ENCODE measurements at places on chromosomes 4 and X.

DNA sequence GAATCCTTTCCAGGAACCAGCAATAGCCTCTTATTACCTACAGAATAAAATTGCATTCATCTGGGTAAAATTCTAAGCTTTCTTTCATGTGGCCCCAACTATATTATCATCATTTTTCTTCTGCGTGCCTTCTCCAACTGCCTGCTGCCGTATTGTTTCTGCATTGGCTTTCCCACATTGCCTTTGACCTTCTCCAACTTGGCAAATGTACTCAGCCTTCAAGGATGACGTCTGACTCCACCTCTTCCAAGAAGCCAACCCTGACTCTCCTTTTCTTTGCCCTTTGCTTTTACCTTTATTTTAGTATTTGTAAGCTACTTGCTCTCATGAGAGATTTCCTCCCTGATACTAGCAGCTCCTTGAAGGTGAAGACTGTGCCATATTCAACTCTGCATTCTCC, 200.4 kb upstream of the FAM9B start:
- no peak for ATAC-seq

GRCh38 chrX:154026136-154027021, 6.7 kb upstream of the IRAK1 start:
- no peak for ATAC-seq

- peak; percentile 50 for ATAC-seq
Observed at GRCh38 chr4:118337954-118338353, 14.8 kb downstream of the PRSS12 start.

DNA sequence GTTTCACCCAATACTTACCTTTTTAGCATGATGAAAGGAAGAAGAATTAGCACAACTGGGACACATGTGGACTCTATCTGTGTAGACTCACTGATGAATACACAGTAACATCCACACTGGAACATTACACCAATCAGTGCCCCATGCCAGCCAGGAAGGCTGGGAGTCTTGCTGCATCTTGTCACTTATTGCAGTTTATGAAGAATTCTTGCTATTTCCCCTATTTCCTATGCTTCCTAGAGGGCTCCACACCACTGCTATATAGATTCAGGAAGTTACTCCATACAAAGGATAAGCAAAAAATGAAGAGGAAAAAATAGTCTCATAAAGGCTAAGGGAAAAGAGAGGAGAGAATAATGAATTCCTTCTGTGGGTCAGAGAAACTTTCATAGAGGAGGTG, 201.0 kb downstream of the CAMK2D start:
- ATAC-seq, result peak; percentile 42

DNA sequence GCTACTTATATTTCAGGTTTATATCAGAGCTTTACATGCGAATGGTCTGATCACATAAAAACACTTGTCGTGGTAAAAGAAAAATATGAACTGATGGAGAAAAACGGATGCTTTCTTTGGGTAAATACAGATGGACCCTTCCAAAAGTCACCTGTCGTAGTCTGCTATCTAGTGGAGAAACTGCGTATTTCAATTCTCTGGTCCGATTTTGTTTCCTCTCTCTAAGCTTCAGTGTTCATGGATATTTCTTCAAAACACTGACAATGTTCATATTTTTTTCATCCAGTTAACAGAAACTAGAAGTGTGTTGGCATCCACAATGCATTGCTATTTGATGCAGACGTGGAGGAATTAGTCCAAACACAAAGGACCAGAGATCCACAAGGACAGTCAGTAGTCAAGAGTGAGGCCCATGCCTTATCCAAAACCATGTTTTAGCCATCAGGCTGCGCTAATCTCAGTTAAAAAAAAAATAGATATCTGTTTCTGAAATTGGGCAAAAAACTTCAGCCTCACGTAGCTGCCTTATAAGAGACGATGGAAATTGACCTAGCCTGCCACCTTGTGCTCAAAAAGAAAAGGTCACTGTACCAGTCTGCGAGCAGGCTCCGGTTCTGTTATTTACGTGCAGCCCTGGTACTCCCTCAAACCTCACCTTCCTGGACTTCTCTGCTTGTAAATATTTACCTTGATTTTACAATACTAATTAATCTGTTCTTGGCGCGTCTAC, 16.0 kb downstream of the MEPE start:
- peak; percentile 97 for ATAC-seq

DNA sequence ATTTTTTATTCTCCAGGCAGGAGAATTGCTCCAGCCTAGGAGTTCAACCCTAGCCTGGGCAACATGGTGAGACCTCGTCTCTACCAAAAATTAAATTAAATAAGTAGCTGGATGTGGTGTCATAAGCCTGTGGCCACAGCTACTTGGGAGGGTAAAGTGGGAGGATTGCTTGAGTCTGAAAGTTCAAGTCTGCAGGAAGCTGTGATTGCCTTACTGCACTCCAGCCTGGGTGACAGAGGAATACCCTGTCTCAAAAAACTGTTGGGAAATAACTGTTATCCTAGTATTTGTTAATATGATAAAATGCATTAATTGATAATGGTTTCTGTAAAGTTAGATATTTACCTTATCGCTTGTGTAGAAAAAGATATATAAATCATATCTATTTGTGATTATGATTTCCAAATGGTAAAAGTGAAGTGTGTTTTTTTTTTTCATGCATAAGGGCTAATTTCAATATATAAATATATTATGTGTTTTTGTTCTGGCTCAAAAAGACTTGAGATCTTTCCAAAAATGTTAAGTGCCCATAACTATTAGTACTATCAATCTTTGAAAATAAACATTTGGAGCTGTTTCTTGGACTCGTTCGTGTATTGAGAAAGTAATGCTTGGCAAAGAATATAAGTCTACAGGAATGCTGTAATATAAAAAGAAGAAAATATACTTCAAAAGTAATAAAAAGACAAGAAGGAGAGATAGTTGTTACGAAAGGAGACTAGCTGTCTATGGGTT, 396.6 kb downstream of the ADGRL3 start:
- ATAC-seq, result no peak

- no peak for ATAC-seq
Observed at GRCh38 chr4:16140231-16140878, 56.5 kb upstream of the PROM1 start.

GRCh38 chr4:106238820-106239420, 77.1 kb downstream of the TBCK start:
- peak; percentile 81 for ATAC-seq

DNA sequence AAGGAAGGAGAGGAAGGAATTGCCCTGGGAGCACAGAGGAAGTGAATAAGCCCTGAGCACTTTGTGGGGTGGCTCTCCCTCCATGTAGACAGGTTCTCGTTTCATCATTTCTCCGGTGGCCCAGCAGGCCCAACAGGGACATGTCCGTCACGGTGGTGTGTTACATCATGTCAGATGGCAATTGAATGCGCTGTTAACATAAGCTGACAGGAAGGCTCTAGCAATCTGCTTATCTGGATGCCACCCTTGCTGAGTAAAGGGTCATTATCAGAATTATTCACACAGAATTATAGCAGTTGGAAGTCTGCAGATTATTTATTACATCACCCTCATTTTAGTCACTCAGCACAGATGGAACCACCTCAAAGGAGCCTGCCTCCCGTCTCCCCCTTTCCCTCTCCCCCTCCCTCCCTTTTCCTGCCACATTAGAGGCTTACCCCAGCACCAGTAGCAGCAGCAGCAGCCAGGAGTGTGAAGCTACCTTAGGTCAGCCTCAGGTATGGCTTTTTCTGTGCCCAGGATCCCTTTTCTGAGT, 124.3 kb upstream of the TRIM2 start:
- ATAC-seq, result no peak

GRCh38 chrX:85419293-85419692, 39.8 kb upstream of the POF1B start:
- ATAC-seq, result no peak

DNA sequence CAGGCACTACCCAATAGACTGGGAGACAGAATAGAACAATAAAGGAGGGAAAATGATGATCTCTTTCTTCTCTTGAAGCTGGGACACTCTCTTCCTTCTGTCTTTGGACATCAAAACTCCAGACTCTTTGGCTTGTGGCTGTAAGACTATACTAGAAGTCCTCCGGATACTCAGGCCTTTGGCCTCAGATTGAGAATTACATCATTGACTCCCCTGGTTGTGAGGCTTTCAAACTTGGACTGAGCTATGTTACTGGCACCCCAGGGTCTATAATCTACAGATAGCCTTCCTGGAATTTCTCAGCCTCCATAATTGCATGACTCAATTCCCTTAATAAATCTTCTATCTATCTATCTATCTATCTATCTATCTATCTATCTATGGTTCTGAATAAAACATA, 294.2 kb upstream of the CT83 start:
- ATAC-seq, result no peak

DNA sequence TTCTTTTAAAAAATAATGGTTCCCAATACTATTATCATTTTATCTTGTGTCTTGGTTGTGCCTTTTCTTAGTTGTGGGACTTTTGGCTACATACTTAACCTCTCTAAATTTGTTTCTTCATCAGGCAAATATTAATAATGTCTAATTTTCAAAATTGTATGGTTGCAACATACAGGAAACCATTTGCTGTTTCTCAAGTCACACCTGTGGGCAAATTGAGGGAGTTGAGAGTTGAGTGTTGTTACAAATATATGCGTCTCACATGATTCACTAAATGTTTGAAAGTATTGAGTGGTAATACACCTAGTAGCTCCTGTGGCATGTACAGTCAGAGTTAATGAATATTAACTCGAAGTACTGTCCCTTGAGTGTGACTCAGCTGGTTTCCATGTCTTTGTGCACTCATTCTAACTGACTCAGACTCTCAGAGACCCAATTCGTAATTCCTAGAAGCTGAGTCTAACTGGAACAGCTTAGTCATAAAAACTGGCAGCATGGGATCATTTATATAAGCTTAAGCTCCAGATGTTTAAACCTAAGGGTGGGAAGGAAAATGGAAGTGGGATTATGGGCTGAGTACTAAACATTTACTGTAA, 802.4 kb downstream of the TRIML1 start:
- ATAC-seq, result peak; percentile 98

DNA sequence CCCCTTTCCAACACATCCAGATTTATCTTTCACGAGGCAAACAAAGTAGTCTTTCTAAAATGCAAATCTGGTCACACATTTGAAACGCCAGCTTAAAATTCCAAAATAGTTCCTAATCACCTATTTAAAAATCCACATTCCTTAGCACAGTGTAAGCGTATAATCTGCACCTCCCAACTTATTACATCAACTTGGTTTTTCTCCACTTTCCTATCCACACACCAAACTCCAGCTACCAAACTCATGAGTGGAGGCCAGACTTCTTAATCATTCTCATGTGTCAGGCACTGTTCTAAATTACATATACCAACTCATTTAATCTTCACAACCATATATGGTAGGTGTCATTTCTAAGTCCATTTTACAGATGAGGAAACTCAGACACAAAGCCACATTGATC, 33.8 kb downstream of the ENOX2 start:
- ATAC-seq, result no peak

- ATAC-seq, result no peak
Observed at GRCh38 chr4:116537828-116538227, 547.5 kb downstream of the TRAM1L1 start.

DNA sequence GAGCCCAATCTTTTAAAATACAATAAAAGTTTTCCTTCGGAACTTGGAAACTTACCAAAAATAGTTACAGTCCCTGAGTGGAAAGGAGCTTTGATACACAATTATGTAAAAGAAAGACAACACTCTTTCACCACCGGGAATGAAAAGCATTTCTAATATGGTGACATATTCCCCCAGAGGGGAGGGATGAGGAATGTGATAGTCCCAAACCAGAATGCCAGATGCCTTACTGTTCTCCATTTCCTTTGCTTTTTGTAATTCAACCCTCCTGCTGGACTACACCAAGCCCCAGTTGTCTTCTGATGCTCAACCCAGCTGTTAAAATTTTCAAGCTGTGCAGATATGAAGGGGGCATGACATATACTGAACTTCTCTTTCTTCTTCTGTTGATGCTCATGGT, 4.1 kb downstream of the PRIMPOL start:
- ATAC-seq, result no peak

- ATAC-seq, result no peak
Observed at GRCh38 chr4:147597561-147597960, 19.6 kb upstream of the TMEM184C start.

DNA sequence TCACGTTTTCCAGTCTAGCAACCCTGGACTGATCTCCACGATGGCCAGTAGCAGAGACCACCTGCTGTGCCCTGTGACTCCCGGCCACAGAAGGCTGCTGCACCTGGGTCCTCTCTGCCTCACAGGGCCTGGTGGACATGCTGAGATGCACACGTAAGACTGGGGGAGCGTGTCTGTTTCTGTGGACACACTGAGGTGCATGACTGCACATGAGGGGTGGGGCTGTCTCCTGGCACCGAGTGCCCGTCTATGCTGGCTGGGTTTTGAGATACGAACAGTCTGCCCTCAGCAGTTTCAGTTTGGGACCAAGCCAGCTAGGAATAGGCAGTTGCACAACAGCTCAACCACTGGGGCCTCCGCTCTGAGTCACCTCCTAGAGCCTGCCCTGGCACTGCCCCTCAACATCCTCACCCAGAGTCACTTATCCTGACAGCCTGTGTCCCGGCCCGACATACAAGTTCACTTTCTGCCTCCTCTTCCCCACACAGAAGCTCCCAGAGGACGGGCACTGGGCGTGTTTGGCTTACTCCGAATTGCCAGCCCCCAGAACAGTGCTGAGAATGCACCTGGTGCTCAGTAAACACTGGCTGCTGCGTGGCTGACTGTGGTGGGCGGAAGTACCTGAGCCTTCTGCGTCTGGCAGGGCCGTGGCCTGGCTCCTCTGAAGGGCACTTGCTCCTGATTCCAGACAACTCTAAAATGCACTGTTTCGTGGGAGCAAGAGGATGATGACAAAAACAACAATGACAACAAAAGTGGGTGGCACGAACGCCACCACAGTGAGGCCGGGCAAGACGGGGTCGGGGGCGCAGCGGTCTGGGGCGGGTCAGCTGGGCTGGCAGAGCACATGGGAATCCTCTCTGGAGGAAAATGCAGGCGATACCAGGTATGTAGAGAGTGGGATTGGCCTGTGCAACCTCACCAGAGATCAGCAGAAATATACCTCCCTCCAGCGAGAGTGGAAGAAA, 30.9 kb downstream of the RNF212 start:
- ATAC-seq, result peak; percentile 85

DNA sequence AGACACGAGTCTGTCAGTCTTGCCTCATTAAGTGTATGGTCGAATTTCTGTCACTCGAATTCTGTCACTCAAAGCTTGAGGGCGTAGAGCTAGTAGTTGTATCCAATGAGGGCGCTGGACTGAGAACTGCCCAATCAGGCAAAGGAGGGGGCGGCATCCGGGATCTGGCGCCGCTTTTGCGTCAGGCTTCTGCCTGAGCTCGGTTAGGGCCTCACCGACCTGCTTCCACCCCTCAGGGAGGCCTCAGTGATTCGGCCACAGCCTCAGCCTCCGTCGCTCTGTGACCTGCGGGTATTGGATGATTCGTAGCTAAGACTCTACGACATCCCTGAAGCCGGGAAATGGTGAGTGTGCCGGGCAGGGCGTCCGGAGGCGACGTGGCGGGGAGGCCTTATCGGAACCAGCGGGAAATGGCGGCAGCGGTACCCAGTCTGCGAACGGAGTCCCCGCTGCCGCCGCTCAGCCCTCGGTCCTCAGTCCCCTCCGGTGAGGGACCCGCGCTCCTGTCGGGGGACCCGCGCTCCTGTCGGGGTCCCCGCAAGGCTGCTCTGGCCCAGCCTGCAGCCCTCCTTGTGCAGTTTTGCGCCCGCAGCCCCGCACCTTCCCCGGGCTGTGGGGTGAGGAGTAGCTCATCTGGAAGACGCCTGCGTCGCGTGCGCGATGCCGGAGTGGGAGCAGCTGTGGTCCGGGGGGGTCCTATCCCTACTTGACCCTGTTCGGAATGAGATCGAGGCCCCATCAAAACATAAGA, 88.3 kb downstream of the ZNF718 start:
- peak; percentile 99 for ATAC-seq
